Hematopoietic multipotent progenitor cell (in vitro differentiated cells): ENCODE measurements at places on chromosomes 1 and 21. TPM values are rescaled to one million over a fixed set of nuclear protein-coding genes. Genes with fewer than 3 reads are reported as not detected.

The AMY2A gene
- not detected for total RNA-seq

The ITLN1 gene
- total RNA-seq, result not detected

The FAM43B gene
- total RNA-seq, result under 0.01 TPM

The NR5A2 gene
- total RNA-seq, result under 0.01 TPM

The RAB13 gene
- total RNA-seq, result 30.7 TPM

The BSND gene
- not detected for total RNA-seq

The CCDC185 gene
- not detected for total RNA-seq

The GJA4 gene
- total RNA-seq, result 7.3 TPM

The GRHL3 gene
- total RNA-seq, result not detected

The CNIH3 gene
- 1.9 TPM for total RNA-seq
